KG1 (cell line): ENCODE measurements at places on chromosomes 3 and 15.

DNA sequence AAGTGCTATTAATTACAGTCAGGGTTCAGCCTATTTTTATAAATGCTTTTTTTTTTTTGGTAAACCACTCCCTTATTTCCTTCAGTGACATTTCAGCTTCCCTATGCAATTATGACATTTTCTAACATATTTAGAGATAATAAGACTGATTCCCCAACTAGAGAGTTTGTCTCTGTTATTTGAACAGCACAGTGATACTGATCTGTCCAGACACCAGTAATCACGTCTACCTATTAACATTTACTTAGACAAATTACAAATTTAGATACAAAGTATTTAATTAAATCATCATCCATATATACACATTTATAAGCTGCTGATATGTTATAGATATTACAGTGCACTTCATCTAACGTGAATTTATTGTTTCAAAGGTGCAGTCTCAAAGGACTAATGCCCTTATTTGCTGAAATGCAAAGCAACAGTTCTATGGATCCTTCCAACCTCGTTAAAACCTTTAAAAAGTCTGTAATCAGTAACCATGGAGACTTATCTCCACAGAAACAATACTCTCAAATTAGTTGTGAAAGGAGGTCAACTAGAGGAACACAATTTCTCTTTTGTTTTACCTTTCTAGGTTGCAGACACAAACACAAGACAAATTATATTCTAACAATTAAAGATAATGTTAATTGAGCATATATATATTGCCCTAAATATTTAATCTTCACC is 1531.1 kb downstream of the SI start:
- DNase-seq = no peak

GRCh38 chr3:1600700-1601418 is 497.8 kb upstream of the CNTN4 start:
- no peak for DNase-seq

- DNase-seq = no peak
These were observed 27.0 kb upstream of the KCTD6 start for GRCh38 chr3:58464866-58465265.

- DNase-seq = no peak
These were observed 235.5 kb downstream of the CTNNB1 start for GRCh38 chr3:41434781-41435180.

- no peak for DNase-seq
These were observed 26.5 kb upstream of the P2RY12 start for GRCh38 chr3:151410891-151411559.

DNA sequence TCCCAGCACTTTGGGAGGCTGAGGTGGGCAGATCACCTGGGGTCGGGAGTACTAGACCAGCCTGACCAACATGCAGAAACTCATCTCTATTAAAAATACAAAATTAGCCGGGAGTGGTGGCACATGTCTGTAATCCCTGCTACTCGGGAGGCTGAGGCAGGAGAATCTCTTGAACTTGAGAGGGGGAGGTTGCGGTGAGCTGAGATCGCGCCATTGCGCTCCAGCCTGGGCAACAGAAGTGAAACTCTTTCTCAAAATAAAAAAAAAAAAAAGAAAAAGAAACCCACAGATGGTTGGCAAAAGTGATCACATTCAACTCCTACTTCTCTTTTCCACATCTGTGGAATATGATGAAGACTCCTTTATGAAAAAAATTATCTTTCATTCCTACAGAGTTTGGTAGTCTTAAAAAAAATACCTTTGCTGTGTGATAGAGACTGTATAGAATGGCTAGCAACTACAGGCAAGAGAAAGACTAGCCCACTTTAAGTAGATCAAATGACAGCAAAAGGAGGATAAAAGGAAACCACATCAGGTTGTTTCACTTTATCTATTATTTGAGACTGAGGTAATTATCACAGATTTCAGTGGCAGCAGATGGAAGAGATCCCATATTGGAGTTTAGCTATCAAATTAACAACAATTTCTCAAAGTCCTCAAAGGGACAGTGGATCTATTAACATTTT is 172.9 kb upstream of the TSPAN3 start:
- no peak for DNase-seq

GRCh38 chr15:27361438-27361837 is 390.5 kb downstream of the GABRG3 start:
- DNase-seq = no peak

DNA sequence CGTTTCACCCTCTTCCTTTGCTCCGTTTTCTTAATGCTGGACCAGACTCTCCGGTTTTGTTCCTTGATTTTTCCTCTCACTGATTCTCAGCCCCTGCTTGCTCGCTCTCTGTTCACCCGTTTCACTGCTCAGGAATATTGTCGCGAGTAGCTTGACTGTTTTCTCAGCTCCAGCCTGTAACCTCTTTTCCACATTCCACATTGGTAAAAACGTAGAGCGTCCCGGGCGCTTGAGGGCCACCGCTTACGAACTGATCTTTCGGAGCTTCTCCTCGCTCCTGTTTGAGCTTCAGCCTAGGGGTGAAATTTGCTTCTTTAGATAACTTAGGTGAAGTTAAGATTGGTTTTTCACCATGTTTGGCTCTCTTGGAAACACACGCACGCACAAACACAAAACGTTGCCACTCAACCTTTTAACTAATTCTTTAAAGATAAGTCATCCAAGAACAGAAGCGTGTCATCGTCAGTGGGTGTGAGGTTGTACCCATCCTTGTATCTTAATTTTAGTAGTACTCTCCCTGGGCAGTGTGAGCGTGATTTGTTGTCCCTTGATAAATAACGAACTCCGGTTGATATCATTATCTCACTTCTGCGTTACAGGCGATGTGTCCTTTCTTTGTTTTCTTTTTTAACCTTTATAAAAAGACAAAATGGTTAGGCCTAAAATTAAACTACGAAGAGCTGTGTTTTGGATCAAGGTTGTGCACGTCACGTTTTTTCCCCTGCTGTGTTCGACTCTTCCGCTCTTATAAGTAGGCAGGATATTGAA is 1.0 kb downstream of the PAK2 start:
- no peak for DNase-seq

GRCh38 chr3:37520907-37521341 is 340.8 kb upstream of the CTDSPL start:
- no peak for DNase-seq

GRCh38 chr3:4845882-4846281 is 133.4 kb upstream of the BHLHE40 start:
- no peak for DNase-seq

DNA sequence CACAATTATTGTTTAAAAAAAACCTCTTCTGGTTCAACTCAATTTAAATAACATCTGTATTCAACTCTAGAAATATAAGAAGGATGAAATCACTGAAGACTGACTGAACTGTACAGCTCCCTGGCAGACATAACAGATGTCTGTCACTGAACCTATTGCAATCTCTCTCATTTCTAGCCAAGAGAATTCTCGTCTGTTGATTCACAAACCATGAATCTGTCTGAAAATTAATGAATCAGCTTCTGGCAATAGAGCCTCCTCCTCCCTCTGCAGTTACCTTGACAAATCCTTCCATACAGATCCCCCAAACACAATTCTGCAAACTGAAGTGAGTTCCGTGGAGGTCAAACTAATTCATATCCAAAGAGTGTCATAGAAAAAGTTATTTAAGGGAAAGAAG is 561.4 kb downstream of the PYDC2 start:
- no peak for DNase-seq

DNA sequence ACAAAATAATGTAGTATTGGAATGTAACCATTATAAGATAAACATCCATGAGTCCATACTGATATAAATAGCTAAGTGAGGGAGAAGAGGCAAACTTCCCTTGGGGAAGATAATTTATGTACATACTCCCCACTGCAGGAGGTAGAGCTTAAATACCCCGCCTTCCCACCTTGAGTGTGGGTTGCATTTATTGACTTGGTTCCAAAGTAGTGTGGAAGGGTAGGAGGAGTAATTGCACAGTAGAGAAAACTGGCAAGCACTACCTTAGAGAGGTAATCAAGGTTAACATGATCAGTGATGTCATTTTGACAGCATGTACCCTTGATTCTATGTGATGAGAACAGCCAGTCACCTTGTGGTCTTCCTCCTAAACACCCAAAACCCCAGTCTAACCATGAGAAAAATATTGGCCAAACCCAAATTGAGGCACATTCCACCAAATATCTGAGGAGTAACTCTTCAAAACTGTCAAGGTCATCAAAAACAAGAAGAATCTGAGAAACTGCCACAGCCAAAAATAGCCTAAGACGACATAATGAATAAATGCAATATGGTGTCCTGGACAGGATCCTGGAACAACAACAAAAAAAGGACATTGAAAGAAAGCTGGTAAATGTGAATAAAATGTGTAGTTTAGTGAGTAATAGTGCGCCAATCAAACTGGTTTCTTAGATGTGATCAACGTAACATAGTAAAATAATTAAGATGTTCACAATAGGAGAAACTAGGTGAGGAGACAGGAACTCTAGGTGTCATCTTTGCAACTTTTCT is 774 bp upstream of the CNOT10 start:
- no peak for DNase-seq

DNA sequence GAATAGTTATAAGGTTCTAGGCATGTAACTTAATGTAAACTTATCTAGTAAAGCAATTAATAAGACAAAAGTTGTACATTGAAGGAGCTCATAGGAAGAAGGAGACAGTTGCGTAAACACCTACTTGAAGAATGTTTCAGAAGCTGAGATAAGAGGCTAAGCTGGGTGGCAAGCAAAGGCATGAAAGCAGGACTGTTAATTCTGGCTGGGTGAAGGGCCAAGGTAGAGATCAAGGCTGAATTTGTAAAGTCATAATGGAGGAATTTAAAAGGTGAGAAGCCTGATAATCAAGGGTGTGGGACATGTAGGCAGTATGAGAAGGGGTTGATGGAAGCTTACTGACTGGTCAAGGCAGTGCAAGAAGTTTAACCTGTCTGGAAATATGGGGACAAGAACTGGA is 80.4 kb upstream of the TGFBR2 start:
- no peak for DNase-seq
